A549 treated with Hydrocortisone at 1 μM for 4 hours (cell line): ENCODE measurements at places on chromosomes 3 and 15. TPM values are rescaled to one million over a fixed set of nuclear protein-coding genes. Genes with fewer than 3 reads are reported as not detected.

Gene THAP10
- 3.9 to 5.4 TPM (median 4.7 TPM) in 5 replicates for total RNA-seq

Gene CPA3
- not detected in 5 replicates for total RNA-seq

Gene GOLGA8N
- 0.91 to 1.6 TPM (median 1.3 TPM) in 5 replicates for total RNA-seq

Gene CISH
- total RNA-seq, result 0.52 to 0.74 TPM (median 0.66 TPM) in 5 replicates

Gene GALNT15
- total RNA-seq, result 0.05 to 0.12 TPM (median 0.07 TPM) in 5 replicates

Gene IL17RC
- total RNA-seq, result 27.3 to 35.3 TPM (median 31.1 TPM) in 5 replicates

Gene GOLGA6L4
- 0.84 to 1.9 TPM (median 1.2 TPM) in 5 replicates for total RNA-seq

Gene GHSR
- not detected in 5 replicates for total RNA-seq

Gene IQCF5
- not detected in 5 replicates for total RNA-seq

Gene PPP2R3A
- 1.5 to 3.0 TPM (median 1.7 TPM) in 5 replicates for total RNA-seq

Gene CYP1A2
- total RNA-seq, result not detected in 5 replicates

Gene MEGF11
- 0.17 to 0.76 TPM (median 0.30 TPM) in 5 replicates for total RNA-seq

Gene GOLGB1
- 13.6 to 19.9 TPM (median 15.5 TPM) in 5 replicates for total RNA-seq

Gene TRPM1
- not detected in 5 replicates for total RNA-seq

Gene ZNF502
- 1.5 to 2.3 TPM (median 1.6 TPM) in 5 replicates for total RNA-seq

Gene SPTBN5
- total RNA-seq, result 0.08 to 0.23 TPM (median 0.17 TPM) in 5 replicates

Gene MYNN
- total RNA-seq, result 8.7 to 10.7 TPM (median 9.5 TPM) in 5 replicates

Gene PRKAR2A
- total RNA-seq, result 15.6 to 21.7 TPM (median 19.1 TPM) in 5 replicates
